ENCODE measurements at places on chromosomes 1 and 21.

- DNase-seq, result no peak
Measured at GRCh38 chr1:147620543-147620942, 49.8 kb downstream of the ACP6 start.

DNA sequence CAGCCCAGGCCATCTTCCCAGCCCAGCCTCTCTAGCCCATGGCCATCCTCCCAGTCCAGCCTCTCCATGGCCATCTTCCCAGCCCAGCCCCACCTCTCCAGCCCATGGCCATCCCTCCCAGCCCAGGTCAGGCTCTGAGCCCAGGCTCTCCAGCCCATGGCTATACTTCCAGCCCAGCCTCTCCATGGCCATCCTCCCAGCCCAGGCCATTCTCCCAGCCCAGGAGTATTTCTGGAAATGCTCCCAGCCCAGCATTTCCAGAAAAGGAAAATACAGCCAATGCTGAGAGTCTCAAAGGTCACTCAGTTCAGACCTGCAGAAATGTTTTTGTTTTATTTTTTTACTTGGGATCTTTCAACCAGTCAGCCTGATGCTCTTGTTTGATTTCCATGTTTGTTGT, 70.0 kb upstream of the ZNF281 start:
- DNase-seq, result no peak

DNA sequence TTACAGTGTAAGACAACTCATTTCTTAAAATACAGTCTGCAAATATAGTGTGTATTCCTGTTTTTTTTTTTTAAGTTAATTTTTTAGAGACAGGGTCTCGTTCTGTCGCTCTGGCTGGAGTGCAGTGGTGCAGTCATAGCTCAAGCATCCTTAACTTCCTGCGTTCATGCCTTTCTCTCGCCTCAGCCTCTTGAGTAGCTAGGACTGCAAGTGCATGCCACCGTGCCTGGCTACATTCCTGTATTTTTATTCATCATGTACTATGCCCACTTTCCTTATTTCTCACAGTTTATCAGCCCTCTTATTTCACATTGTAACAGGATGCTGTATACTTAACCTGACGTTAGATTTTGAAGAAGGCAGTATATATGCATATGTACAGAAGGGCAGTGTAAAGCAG, 26.7 kb downstream of the MIER1 start:
- peak; percentile 75 for DNase-seq

DNA sequence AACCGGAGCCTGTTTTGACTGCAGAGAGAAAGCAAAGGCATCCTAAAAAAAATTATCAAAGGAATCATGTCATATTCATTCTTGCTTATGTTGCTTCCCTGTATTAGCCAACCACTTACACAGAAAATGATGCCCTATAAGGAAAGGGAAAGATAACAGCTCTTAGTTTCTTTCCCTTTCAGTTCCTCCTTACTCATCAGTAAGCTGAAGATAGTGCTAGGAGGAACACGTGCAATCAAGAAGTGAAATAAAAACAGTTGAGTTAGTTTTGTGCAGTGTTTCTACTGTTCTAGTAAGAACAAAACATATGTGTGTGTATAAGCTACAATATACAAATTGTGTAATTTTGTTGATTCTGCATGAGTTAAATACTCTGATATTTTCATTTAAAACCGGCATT, 45.3 kb upstream of the MTF2 start:
- peak; percentile 47 for DNase-seq

GRCh38 chr1:13697738-13698137, 2.2 kb upstream of the PRDM2 start:
- no peak for DNase-seq

DNA sequence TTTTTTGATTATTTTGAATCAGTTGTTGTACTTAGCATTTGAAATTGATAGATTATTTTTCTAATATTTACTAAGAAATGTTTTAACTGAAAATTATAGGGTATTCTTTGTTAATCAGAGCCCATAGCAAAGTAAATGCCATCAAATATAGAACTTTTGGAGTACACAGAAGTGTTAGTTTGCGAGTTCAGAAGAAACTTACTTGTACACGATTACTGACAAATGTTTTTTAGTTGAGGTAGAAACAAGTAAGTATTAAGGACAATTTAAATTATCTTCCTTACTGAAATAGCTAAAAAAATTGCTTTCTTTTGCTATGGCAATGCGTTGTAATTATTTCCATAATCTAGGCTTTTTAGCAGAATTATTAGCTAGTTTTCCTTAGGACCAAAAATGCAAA, 692.2 kb downstream of the USP25 start:
- no peak for DNase-seq

DNA sequence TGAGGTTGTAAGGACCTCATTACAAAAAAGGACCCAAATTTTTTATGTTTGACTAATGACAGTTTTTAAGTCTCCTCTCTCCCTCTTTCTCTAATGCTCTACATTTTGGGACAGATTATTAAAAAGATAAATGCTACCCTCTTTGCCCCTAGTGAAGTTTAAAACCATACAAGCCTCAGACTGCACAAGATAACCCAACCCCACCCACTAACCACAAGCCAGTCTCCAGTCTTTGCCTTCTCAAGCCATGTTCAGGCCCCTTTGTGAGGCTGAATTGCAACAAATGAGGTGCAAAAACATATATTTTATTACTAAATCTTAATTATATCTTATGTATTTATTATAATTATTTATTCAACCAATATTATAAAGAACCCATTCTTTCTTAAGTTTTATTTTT, 597.2 kb upstream of the BRINP3 start:
- no peak for DNase-seq

DNA sequence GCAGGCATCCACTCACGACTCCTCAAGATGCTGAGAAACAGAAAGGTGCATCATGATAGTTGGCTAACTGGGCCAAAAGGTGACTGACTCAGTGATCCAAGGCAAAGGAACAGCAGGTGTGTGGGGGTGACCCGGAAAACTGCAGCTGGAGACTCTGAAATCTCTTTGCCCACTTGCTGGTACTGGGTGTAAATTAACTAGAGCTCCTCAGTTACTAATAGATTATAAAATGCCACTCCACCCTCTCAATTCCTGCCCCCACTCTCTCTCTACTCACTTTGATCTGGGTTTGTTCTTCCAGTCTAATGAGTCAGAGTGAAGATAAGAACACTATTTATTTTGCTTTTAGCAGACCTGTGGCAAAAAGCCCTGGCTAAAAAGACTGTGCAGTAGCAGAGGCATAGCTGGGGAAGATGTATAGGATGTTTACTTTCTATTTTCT, 7.2 kb upstream of the PIGC start:
- peak; percentile 41 for DNase-seq

DNA sequence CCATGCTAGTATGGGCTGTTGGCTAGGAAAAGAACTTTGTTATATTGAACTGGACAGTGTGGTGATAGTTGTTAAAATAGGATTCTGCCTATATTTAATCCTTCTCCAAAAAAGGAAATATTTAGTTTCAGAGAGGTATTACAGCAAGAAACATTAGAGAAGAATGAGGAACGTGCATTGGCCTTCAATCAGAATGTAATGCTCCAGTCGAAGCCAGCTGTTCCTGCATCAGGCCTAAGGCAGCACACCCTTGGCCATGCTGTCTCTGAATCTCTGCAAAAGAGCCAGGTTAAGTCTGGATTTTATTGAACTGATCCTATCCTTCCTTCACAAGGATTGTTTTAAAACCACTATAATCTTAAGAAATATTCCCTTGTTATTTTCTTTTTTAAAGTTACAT, 35.3 kb upstream of the RALGPS2 start:
- no peak for DNase-seq

GRCh38 chr1:1177452-1178206, 3.9 kb downstream of the TTLL10 start:
- DNase-seq, result no peak

DNA sequence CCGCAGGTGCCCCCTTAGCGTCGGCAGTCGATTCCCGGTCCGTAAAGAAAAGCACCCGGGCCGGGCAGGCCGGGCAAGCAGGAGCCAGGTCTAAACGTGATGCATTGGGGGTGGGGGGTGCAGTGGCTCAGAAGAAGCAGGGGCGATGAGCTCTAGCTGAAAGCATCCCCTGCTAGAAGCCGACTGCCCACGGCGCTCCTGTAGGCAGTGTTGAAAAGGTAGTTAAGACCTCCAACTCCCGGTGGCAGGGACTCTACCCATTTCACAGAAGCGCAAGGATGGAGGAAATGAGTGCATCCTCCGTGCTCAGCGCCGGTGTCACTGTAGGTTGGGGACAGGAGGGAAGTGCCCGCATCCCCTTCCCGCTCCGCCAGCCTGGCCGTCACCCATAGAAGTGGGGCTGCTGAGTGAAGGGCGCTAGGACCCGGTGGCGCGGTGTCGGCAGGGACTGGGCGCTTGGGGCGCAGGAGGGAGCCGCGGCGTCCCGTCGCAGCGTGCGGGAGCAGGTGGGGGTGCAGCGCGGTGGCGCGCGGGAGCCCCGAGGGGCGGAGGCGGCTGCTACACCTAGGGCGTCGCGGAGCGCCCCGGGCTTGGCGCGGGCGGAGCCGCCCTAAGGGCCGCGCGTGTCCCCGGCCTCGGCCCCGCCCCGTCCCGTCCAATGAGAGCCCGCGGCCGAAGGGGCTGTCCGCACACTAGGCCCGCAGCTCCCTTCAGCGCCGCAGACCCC, at the start of gene WNT2B:
Gene WNT2B (plus strand): TSS at position 688 of the 727 bp plus-strand sequence. CDS start 298 bp downstream, outside the sequence.
- no peak for DNase-seq

- DNase-seq, result no peak
Measured at GRCh38 chr1:24299901-24300300, 19.3 kb upstream of the GRHL3 start.

GRCh38 chr1:19768353-19769210, 31.1 kb downstream of the TMCO4 start:
- DNase-seq, result no peak

GRCh38 chr1:197092491-197093023, 25.5 kb upstream of the F13B start:
- no peak for DNase-seq

- DNase-seq, result no peak
Measured at GRCh38 chr1:4309676-4310320, 344.6 kb upstream of the AJAP1 start.

GRCh38 chr1:194903524-194903923, 1704.7 kb downstream of the KCNT2 start:
- no peak for DNase-seq

GRCh38 chr1:115833856-115834255, 7.1 kb downstream of the NHLH2 start:
- DNase-seq, result no peak

DNA sequence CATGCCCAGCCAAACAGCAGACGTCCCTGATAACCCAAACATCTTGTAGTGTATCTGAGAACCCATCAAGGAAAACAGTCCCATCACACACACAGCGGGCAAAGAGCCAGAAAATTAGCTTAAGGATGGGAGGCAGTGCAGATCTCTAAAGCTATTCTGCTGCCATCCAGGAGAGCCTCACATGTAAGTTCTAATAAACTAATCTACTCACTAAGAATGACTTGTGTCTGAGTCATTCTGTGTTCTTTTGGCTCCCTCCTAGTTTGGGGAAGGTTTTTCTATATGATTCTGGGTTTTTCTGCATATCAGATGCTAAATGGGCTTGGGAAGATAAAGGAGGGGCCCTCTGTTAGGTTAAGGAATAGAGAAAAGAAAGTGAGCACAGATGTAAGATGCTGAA, 162.8 kb downstream of the HUNK start:
- DNase-seq, result no peak

DNA sequence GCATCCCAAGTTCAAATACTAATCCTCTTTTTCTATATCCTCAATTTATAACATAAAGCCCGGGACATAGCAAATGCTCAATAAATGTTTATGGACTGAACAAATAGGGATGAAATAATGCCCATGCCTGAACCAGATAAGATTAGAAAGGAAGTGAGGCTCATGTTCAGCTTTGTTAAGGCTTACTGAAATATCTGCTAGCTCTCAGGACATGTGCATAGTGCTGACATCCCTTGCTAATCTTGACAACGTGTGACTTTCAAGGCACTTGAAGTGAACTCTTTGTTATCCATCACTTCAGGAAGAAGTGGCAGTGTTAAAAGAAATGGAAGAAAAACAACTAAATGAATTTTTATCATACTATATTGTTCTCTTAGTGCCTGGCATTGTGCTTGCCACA, 260.3 kb upstream of the SGIP1 start:
- no peak for DNase-seq

DNA sequence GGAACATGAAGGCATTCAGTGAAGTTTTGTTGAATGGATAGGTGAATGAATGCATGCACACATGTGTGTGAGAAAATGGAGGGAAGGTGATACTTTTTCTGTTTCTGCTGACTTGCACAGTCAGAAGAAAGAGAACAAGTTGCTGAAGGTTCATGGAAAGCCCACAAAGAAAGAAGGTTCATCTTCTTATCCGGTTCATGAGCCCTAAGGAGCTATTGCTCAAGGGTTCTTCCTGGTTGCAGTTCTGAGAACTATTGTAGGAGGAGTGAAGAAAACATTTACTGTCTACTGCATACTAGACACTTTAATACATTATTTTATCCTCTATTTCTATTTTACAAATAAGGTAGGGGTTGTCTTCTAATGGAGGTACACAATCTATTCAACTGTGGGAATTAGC, 13.4 kb upstream of the NIBAN1 start:
- no peak for DNase-seq

GRCh38 chr1:183761871-183762270, 43.0 kb upstream of the RGL1 start:
- no peak for DNase-seq

DNA sequence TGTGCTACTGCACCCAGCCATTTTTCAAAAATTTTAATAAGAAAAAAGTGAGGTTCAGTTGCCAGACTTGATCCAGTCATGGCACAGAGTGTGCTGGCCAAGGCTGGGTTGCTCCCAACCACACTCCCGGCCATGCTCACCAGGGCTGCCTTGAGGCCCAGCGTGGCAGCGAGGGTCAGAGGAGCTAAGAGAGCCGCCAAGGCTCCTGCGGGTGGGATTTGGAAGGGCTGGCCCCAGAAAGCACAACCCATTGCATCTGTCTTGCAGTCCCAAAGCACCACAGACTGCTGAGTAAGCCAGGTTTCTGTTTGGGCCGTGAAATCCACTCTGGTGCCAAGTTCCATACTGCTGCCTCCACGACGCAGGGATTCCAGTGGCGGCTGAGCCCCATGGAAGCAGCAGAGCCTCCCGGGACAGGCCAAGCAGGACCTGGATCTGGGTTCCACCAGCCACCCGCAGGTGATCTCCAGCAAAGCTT, 22.6 kb downstream of the ZBTB17 start:
- peak; percentile 34 for DNase-seq

- no peak for DNase-seq
Measured at GRCh38 chr1:33768106-33768505, 95.8 kb upstream of the HMGB4 start.

DNA sequence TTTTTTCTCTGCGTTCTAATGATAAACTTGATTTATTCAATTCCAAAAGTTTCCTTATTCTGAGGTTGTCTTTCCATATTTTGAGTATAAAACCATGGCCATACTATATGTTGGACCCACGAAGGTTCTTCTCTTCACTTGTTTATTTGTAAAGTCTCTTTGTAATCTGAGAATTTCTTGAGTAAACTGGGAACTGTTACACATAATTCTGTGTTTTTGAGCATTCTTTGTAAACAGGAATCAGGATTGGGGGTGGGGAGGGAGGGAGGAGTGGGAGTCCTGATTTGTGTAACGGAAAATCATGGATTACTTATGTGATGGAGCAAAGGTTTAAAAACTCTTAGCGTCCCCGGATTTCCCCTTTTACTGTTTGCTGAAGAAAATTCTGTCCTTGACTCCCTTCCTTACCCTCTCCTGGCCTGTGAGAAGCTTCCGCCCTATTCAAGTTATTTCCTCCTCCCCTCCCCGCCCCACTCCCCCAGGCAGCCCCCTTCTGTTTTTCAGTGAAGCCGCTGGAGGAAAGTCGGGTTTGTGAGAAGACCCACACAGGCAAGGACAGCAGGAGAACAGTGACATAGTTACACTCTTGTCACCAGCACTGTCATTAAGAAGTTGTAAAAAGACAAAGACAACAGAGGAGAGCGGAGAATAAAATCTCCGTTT, 6.4 kb upstream of the NBPF11 start:
- DNase-seq, result no peak

- DNase-seq, result no peak
Measured at GRCh38 chr1:152442301-152442700, 28.2 kb upstream of the CRNN start.

Data from mesenchymal stem cell (in vitro differentiated cells and primary cell).